ENCODE measurements at places on chromosomes 3 and 15.

DNA sequence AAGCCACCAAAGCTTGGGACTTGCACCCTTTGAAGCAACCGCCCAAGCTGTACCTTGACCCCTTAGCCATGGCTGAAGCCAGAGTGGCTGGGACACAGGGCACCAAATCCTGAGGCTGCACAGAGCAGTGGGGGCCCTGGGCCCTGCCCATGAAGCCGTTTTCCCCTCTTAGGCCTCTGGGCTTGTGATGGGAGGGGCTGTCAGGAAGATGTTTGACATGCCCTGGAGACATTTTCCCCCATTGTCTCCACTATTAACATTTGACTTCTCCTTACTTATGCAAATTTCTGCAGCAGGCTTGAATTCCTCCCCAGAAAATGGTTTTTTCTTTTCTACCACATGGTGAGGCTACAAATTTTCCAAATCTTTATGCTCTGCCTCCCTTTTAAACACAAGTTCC is 522.2 kb downstream of the EDEM1 start:
- DNase-seq: no peak

GRCh38 chr3:43676441-43676840 is 14.3 kb upstream of the ABHD5 start:
- no peak for DNase-seq

- no peak for DNase-seq
These were observed 1.2 kb upstream of the CLSTN2 start for GRCh38 chr3:139933766-139934165.

- DNase-seq: no peak
These were observed 333.0 kb downstream of the EPHA3 start for GRCh38 chr3:89440386-89440785.

GRCh38 chr3:15015456-15015855 is 49.7 kb downstream of the MRPS25 start:
- DNase-seq: no peak

DNA sequence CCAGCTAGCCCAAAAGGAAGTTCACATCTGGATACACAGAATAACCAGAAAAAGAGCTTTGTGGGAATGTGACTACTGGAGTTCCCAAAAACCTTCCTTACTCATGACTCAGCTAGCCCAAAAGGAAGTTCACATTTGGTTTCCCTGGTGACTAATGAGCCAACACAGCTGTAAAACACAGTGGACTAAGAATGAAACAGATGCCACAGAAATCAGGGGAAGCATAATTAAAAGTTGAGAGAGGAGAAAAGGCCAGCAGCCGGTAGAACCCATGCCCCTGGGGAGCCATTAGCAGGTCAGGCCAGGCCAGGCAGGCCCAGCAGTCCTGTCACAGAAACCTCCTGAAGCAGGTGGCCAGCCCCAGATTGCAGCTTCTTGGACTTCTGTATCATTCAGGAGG is 130.3 kb downstream of the GHSR start:
- DNase-seq: peak; percentile 67

DNA sequence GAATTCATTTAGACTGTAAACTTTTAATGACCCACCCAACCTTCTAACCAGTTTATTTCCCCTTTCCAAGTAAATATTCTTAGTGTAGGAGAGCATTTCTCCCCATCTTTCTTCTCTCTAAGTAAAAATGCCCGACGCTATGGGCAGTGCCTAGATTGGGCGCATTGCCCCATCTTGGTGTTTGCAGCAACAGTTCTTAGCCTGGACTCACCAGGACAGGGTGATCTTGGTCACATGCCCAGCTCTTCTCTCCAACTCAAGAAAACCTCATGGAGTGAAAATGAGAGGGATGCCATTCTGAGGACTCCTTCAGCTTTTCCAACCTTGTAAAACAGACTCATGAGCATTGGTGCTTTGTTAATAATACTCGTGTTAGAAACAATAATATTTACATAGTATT is 76.7 kb downstream of the GHSR start:
- DNase-seq: no peak

- no peak for DNase-seq
These were observed 10.7 kb downstream of the RBM15B start for GRCh38 chr3:51401735-51402134.

GRCh38 chr3:147943265-147943945 is 534.2 kb downstream of the ZIC1 start:
- no peak for DNase-seq

- DNase-seq: no peak
These were observed 134.9 kb upstream of the TOPAZ1 start for GRCh38 chr3:44106756-44107155.

DNA sequence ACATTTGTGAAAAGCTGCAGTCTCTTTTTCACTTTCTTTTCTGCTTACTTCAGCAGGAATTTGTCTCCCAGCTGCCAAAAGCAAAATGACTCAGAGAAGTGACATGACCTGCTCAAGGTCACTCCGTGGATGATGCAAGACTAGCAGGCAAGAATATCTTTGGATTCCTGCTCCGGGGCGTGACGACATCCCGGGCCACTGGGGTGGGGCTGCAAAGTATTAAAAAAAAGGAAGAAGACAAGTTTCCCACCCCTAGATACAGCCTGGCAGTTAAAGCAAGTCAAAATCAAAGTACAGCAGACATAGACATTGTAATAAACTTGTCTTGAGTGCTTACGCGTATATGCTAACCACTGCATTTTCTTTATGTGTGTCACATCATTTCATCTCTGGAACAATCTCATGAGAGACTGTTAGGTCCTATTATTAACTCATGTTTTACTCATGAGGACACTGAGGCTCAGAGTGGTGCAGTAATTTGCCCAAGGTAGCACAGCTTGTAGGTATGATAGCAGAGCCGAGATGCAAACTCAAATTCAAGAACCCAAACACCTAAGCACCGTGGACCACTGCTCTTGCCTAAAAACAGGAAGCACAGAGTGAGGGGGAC is 485.2 kb upstream of the PROK2 start:
- peak; percentile 88 for DNase-seq

- DNase-seq: peak; percentile 82
These were observed 243.3 kb downstream of the FAM43A start for GRCh38 chr3:194928831-194929577.

DNA sequence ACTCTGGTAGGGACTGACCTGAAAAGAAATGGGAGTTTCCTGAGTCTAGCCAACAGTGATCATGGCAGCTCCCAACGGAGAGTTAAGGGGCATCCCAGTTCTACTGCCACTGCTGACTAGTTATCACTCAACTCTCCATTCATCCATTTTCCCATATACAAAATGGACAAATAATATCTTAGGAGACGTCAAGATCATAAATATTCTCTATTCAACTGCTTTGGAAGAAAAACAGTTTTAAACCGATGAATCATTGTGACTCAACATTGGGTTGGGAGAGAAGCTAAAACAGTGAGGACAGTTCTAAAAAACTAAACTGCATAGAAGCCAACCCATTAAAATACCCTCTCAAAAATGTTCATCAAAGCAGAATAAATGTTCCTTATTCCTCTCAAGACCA is 57.6 kb upstream of the CHRM5 start:
- DNase-seq: no peak

GRCh38 chr3:143928056-143928455 is 43.6 kb upstream of the DIPK2A start:
- no peak for DNase-seq

- DNase-seq: peak; percentile 70
These were observed 19.1 kb upstream of the ADGRG7 start for GRCh38 chr3:100590114-100590839.

DNA sequence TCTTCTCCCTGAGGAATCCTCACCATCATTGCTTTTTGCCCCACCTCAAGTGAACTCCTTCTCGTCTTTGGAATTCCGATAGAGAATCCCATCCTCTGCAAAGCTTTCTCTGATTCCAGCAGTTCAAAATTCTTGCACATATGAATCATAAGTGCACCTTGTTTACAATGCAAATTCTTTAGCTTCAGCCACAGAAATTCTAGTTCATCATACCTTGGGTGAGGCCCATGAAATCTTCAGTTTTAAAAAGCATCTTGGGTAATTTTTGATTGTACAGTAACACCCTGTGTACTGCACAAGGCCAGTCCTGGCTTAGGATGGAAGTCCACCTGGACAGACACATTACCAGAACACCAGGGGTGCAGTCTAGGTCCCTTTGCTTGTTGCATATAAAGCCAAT is 30.8 kb downstream of the MDFIC2 start:
- DNase-seq: no peak

DNA sequence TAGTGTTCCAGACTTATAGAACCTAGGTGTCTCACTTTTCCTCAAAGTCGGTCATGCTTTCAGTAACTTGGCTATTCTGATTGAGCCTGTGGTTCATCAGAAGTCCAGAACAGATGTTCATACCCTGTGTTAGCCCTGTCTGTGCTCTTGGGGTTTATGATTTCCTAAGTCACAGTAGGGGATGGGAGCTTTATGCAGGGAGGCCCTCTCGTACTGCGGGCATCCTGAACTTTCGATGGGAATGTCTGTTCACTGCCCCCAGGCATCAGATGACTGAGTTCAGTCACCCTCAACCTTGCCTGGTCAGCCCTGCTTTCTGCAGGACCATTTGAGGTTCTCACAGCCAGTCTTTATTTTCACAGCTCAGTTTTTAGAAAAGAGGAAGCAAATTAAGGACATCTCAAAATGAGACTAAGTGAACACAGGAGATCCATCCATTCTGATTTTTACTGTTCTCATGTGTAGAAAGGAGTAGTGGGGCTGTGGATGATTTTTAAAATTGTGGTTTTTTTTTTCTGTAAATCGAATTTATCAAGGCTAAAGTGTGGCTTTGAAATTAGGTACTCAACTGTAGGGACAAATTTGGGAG is 71.3 kb downstream of the CMTM8 start:
- no peak for DNase-seq

GRCh38 chr3:59746585-59746984 is 696.8 kb upstream of the CFAP20DC start:
- DNase-seq: no peak

DNA sequence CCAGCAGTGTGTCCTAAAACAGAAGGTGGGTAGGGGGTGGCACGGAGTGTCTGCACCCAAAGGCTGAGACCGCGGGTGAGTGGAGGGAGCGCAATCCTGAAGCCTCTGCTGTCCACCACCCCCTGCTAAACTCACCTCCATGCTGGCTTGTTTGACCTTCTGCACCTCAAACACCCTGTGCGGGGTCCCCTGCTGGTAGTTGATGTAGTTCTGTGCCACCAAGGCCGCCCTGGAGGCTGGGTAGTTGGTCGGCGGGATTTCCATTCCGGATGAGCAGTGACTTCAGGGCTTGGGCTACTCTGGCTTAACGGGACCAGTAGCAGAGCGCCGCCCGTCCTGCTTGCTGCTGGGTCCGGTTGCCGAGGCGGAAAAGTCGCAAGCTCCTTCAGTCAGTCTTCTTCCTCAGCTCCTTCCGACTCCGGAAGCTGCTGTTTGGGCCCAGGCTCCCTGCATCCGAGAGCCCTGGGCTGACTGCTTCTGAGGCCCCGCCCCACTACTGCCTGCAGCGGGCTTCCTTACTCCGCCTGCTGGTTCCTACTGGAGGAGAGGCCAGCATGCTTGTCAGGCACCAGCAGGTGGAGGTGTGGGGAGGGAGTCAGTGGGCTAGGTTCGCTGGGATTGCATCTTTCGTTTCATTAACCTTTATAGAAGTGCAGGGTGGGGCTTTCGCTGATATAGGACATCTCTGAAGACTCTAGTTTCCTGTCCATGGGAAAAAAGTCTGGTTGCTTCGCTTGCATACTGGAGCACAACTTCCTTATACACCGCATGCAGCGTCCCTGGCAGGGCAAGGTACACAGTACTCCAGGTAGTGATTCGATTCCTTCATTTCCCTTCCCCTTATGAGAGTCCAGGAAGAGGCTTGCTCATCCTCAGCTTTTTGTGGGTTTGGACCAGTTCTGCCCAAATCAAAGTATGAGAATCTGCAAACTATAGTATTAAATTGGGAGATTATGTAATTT is at the start of gene LXN:
Gene LXN, minus strand, starts transcription at position 434 of the 962 bp plus-strand sequence. Its CDS starts 170 bp downstream, at position 264.
- peak; percentile 88 for DNase-seq

GRCh38 chr3:193554811-193555210 is at the start of gene ATP13A4:
Gene ATP13A4, minus strand, starts transcription at chr3:193554895. Its CDS starts 96 bp downstream, at chr3:193554799.
- DNase-seq: no peak

DNA sequence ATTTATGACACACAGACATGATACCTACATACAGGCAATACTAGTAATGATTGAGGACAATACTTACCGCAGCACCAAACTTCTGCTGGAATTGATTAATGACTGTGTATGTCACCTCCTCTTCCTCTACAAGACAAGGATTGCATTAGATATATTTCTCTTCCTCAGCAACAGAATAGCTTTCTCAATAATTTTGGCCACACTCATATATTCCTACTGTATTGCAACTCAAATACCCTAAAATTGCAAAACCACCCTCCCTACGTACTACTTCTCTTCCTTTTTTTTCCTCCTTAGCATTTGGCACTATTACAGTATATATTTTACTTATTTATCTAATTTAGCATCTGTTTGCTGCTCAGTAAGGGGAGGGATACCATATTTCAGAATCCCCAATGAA is 14.8 kb downstream of the EXD1 start:
- no peak for DNase-seq

- no peak for DNase-seq
These were observed 661 bp upstream of the PARP14 start for GRCh38 chr3:122679882-122680474.

- no peak for DNase-seq
These were observed 8.3 kb upstream of the PRR23C start for GRCh38 chr3:139052802-139053600.

Measured in sciatic nerve (tissue), 2 donors.